ENCODE measurements at places on chromosomes 1 and 21.

DNA sequence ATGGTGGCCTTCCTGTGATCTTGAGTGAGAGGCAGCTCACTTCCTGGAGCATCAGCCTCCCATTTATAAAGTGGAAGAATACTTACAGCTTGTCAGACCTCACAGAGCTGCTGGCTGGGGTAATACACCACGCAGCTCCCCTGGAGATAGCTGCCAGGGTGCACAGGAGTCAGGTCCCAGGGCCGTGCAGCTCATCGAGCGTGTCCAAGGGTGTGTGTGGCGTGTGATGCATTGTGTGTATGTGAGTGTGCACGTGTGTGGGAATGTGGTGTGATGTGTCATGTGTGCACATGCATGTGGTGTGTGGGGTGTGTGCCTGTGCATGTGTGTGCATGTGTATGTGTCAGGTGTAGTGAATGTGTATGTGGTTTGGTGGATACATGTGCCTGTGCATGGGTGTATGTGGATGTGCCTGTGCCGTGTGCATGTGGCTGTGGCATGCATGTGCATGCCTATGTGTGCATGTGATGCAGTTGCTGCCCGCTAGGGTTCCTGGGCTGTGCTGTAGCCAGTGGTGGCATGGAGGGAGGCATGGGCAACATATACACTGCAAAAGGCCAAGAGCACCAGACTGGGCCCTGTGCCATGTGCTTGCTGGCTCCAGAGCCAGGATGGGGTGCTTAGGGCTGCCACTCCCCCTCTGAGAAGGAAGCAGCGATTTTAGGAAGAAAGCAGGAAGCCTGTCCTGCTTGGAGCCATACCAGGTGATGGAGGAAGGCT is 24.6 kb downstream of the WNT3A start:
- DNase-seq = no peak

DNA sequence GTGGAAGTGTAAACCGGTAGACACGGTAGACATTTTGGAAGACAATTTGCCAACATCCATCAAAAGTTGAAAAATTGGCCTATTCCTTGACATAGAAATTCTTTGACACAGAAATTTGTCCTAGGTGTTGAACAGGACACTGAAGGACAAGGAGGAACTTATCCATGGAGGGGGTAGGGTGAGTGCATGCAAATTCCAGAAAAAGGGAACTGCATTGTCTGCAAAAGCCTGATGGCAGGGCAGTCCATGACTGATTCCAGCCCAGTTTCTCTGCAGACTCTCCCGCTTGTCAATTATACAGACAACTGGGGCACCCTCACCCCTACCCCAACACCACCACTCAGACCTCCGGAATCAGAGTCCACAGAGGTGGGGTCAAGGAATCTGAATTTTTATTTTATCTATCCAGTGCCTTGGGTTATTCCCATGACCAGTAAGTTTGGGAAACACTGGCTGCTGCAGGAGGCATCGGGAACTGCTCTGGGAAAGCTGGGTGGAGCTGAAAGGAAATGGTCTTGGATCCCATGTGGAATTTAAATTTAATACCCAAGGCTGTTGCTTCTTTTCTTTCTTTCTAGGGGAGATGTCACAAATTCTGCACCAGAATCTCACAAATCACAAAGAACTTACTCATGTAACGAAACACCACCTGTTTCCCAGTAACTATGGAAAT is 103.3 kb upstream of the SLC45A1 start:
- DNase-seq = no peak

GRCh38 chr1:94326329-94326728 is 88.9 kb upstream of the ARHGAP29 start:
- no peak for DNase-seq

DNA sequence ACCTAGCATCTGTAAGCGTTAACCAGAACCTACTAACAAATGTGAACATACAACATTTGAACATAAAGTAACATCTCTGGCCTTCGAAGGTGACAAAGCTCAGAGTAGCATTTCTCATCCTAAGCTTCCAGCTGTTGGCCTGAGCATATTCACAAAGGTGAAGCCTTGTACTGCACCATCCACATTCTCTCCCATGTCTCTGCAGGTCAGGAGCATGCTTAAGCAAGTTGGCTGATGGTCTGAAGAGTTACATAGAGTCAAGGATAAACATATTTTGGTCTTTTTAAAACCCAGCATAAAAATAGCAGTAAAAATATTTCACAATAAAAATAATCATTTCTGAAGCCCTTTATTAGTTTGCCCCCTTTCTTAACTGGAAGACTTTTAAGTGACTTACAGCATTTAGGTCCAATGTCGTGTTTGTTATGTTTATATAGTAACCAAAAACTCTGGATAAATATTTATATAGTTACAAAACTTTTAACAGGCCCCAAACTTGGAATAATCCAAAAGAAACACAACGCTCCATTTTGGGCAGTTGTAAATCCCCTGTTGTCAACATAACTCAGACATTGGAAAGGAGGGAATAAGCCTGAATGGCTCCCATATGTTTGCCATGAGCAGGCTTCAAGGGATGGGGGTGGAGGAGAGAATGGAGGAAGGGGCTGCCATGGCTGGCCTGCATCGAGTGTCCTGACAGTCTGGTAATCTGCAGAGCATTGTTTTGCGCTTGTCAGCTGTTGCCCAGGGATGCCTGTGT is 42.8 kb upstream of the ENAH start:
- DNase-seq = no peak

- no peak for DNase-seq
These were observed 1.3 kb downstream of the USF1 start for GRCh38 chr1:161044535-161044907.

DNA sequence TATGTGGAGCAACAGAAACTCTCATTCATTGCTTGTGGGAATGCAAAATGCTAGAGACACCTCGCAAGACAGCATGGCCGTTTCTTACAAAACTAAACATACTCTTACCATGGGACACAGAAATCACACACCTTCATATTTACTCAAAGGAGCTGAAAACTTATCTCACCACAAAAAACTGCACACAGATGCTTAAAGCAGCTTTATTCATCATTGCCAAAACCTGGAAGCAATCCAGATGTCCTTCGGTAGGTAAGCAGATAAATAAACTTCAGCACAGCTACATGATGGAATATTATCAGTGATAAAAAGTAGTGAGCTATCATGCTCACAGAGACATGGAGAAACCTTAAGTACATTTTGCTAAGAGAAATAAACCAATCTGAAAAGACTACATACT is 124.3 kb downstream of the RERE start:
- DNase-seq = no peak

- no peak for DNase-seq
These were observed 6.3 kb upstream of the ERRFI1 start for GRCh38 chr1:8032366-8032910.

DNA sequence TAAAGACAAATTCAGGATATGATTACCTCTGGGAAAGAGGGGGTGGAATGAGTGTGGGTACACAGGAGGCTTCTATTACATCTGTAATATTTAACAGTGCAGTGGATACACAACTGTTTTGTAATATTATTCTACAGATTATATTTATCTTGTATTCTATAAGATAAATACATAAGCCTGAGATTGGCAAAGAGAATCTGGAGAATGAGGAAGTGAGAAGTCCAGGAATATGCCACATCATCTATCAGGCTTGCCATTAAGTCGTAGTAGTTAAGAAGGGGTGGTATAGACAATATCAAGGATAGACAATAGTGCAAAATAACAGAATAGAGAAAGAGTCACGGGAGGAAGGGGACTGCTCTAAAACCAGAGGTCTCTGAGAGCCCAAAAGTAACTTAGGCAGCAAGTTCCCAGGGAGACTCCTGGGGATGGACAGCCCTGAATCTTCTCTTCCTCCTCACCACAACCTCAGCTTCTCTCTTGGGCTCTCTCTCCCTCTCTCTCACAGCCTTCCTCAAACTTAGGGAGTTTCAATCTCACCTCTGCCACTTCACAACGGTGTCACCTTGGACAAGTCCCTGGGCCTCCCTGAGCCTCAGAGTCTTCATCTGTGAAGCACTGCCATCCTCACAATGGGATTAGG is 14.0 kb upstream of the PTAFR start:
- DNase-seq = no peak

DNA sequence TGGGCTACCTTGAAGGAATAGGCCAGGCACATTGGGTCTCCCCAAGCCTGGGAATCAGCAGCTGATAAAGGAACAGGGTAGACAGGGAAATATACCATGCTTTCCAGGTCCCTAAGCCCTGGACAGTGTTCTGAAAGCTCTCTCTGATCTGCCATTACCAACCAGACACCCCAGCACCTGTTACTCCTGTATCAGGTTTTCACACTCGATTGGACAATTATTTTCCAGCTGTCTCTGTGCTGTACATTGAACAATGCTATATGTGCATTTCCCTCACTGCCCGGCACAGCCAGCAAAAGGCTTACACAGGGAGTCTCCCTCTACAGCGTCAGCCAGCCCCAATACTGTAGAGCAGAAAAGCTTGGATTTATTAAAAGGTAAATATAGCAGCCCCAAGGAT is 4.7 kb downstream of the CFAP45 start:
- no peak for DNase-seq

DNA sequence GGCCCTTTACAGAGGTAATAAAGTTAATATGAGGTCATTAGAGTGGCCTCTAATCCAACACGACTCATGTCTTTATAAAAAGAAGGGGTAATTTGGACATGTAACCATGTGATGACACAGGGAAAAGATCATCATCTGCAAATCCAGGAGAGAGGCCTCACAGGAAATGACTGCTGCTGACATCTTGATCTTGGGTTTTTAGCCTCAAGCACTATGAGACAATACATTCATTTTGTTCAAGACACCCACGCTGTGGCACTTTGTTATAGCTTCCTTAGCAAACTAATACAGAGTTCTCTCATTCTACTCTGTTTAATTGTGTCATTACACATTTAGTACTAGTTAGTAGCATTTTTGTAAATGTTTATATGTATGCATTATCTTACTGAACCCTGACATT is 64.0 kb upstream of the RUNX1 start:
- DNase-seq = no peak

GRCh38 chr1:213996320-213997037 is 8.7 kb downstream of the PROX1 start:
- no peak for DNase-seq

GRCh38 chr1:11175461-11175860 is 13.7 kb upstream of the ANGPTL7 start:
- no peak for DNase-seq

- no peak for DNase-seq
These were observed 7.0 kb upstream of the KCNE1 start for GRCh38 chr21:34519016-34519415.

- no peak for DNase-seq
These were observed 17.7 kb upstream of the CLSTN1 start for GRCh38 chr1:9841460-9841859.

GRCh38 chr1:178692564-178693327 is 32.3 kb upstream of the RALGPS2 start:
- DNase-seq = no peak

- DNase-seq = no peak
These were observed 52.7 kb downstream of the TGFB2 start for GRCh38 chr1:218397752-218398339.

GRCh38 chr1:197838836-197839235 is 63.6 kb upstream of the DENND1B start:
- DNase-seq = no peak

GRCh38 chr1:225484657-225485214 is 56.9 kb upstream of the LBR start:
- no peak for DNase-seq

DNA sequence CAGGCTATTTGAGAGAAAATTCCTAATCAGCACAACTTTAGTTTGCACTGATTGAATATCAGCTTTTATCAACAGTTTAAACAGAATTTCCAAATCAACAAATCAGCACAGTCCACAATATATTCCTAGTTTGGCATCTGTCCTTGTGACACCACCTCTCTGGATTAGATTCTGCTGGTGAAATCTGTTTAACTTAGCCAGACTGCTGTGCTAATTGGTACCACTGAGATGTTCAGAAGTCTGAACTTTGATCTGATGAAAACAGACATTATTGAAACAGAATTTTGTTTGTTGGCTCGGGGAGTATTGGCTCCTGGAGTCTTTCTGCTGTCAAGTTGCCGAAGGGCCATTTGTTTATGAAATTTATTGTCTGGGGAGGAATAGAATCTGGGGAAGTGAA is 17.0 kb upstream of the NGF start:
- no peak for DNase-seq

DNA sequence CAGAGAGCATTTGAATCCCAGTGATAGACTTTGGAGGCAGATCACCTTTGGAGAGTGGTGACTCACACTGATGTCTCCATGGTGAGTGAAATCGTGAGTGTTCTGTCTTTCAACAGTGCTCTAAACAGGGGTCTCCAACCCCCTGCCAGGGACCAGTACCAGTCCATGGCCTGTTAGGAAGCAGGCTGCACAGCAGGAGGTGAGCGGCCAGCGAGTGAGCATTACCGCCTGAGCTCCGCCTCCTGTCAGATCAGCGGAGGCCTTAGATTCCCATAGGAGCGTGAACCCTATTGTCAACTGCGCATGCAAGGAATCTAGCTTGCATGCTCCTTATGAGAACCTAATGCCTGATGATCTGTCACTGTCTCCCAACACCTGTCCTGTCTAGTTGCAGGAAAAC is 61.8 kb upstream of the B3GALNT2 start:
- DNase-seq = no peak

GRCh38 chr1:32869923-32870614 is 643 bp downstream of the FNDC5 start:
- DNase-seq = no peak

DNA sequence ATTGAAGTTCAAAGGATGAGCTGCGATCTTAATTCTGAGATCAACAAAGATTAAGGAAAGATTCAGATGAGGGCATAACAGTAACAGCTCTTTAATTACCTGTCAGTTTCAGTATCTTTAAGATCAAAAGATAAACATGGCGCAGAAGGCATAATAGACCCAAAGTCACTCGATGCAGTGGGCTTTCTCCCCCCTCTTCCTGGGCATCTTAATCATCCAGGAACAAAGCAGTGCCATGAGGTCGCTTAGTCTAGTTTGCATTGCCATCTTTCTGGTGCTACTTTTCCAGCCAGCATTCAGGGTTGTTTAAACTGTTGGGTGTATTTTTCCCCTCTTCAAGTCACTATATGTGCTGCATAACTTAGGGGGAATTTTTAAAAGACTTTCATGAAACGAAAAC is 72.3 kb downstream of the HUNK start:
- DNase-seq = no peak

DNA sequence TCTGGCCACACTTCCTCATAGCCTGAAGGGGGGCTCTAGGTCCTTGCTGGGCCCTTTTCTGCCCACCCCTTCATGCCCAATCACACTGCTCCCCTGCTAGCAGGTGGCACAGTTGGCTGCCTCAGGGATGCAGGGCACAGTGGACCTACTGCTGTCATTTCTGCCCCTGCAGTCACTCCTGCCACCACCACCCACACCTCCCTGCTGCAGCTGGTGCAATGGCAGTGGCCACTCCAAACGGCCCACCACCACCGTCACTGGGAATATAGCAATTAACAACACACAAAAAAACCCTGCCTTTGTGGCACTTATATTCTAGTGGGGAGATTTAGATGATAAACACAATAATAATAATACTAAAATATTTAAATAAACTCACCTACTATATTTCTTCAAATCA is 162.4 kb upstream of the DUSP10 start:
- DNase-seq = no peak

- no peak for DNase-seq
These were observed 45.5 kb downstream of the TP73 start for GRCh38 chr1:3697810-3698209.

Measured in activated T-helper 1 cell treated with Interleukin-2 at 50 U/mL for 16 hours (primary cell).